ENCODE measurements at places on chromosomes 7 and 10. TPM values are rescaled to one million over a fixed set of nuclear protein-coding genes. Genes with fewer than 3 reads are reported as not detected.

DNA sequence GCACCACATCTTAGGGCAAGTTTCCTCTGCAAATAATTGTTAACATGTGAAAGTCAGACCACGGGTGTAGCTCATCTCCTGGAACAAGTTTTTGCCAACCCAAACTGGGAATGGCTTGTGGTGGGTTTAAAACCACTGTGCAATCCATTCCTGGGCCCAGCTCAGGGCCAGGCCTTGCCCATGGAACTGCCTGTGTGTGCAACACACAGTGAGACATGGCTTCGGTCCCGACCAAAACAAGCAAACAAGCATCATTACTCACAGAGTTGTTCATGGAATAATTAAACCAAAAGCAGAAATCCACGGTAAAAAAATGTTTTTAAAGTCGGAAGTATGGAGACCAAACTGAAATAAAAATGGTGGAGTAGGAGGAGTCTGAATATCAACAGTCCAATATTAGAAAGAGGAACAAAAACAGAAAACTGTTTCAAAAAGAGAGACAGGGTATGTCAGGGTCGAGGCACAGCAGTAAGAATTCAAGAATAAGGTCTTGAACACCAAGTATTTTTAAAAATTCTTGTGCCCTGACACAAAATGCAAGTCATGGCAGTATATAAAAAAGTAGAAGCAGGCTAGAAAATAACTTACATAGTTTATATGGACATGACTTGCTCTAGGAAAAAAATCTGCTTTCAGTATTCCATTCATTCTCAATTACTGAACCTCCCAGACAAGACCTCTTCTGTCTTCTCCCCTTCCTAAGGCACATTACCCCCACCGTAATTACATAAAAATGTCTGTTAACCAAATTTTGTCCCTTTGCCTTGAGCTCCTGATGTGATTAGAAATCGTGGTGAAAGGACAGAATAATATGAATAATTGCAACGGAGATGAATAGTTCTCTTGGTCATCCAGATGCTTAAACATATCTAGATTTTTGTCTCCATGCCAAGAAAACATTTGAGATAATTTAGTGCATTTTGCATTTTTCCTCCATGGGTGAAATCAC is 88.4 kb downstream of the FAS start:
- DNase-seq, result no peak

DNA sequence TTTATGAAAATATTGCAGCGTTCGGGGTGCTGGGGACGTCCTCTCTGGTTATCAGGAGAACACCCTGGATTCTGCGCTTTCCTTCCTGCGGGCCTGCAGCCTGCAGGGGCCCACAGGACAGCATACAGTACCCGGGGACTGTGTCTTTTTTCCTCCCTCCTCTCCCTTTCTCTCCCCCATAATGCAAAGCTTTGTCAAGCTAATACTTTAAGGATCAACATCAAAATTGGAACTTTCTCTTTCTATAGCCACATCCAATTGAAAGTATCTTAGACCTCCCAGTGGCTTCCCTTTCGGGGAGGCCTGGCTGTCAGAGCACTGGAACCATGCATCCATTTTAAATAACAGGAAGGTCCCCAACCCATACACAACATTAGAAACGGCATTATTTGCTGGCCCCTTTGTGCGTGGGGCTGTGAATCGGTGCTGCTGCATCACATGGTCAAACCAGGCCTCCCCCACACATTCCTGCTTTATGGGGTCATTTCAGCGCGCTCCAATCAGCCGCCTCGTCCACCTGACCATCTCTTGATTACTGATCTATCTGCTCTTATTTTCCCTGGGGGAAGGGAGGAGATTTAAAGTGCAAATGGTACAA is 505.1 kb downstream of the DNAJB6 start:
- DNase-seq, result no peak

DNA sequence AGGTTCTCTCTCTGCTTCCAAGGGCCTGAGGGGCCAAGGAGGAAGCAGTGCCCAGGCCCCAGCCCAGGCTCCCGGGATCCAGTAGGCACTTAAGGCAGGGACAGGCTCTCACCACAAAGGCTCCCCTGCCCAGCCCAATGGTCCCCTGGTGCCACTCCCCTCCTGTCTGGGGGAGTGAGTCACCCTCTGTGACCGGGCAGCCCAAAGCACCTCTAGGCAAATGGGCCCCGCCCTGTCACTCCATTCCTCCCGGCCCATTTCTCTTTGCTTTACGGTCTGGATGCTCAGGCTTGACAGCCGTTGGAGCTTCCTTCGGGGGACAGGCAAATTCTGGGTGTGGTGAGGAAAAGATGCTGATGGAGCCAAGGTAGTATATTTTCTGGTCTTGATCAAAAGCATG is at the start of gene CALHM3:
TSS of gene CALHM3 (minus strand) at position 106 of the 400 bp plus-strand sequence. CDS start 208 bp downstream, outside the sequence.
- no peak for DNase-seq

- DNase-seq, result no peak
Measured at GRCh38 chr10:128993911-128994538, 473.0 kb upstream of the MGMT start.

DNA sequence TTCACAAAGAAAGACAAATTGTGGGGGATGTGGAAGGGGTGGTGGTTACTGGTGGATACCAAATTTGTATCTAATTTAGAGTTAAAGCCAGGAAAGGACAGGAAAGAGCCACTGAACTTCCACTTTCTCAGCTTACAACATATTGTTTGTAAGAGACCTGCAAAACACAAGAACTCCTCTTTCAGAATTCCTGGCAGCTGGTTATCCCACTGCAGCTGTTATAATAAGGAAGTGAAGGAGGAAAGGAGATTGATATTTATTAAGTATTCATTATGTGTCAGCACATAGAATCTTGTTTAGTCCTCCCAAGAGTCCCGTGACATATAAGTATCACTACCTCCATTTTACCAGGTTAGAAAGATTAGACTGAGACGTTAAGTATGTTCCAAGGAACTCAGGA is 481.7 kb downstream of the PHTF2 start:
- no peak for DNase-seq

GRCh38 chr7:108824840-108825580 is 255.3 kb downstream of the DNAJB9 start:
- no peak for DNase-seq

DNA sequence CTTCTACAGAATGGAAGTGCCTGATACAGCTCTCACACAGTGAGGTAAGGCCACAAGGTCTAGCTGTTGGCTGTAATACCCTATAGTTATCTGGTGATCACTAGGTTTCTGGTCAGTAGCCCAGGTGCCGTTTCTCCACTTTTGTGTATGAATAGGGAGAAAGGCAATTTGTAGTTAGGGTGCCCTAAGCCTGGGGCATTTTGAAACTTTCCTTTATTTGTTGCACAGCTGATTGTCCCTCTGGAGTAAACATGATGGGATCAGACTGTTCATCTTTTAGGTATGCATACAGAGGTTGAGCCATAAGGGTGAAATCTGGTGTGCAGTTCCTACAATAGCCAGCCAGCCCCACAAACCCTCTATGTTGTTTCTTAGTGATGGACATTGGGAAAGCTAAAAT is 112.4 kb downstream of the ANKRD26 start:
- no peak for DNase-seq

DNA sequence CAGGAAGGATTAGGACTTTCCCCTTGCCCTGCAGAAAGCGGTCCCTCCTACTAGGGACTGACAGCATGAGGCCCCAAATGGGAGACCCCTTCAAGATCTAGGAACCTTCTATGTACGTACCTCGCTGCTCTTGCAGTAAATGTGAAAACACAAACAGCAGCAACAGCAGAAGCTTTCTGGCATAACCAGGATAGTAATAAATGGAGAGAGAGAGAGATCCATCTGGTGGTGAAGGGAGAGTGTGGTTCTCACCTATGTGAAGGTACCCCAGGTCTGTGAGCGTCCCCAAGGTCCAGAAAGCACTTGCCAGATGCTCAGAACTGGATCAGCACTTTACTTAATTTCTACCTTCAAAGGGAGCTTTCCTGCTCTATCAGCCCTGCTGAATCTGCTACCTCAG is 592.7 kb downstream of the PARD3 start:
- DNase-seq, result no peak

Gene ING3
- 11.1 TPM for total RNA-seq

DNA sequence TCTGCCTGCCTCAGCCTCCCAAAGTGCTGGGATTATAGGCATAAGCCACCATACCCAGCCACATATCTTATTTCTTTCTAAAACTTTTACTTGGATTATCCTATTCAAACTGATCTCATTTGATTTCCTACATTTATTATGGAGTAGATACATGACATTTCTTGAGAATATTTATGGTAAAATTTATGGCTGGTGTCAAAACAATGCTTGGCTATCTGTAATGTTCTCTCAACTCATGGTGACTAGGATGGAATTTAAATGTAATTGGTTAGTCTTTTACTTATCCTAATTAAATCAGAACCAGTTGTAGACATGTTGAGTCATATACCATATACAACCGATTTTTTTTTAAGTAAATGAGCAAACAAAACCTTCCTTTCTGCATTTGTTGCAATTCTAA is 4.1 kb downstream of the NUP42 start:
- no peak for DNase-seq

Gene FAM25G
- total RNA-seq, result not detected

DNA sequence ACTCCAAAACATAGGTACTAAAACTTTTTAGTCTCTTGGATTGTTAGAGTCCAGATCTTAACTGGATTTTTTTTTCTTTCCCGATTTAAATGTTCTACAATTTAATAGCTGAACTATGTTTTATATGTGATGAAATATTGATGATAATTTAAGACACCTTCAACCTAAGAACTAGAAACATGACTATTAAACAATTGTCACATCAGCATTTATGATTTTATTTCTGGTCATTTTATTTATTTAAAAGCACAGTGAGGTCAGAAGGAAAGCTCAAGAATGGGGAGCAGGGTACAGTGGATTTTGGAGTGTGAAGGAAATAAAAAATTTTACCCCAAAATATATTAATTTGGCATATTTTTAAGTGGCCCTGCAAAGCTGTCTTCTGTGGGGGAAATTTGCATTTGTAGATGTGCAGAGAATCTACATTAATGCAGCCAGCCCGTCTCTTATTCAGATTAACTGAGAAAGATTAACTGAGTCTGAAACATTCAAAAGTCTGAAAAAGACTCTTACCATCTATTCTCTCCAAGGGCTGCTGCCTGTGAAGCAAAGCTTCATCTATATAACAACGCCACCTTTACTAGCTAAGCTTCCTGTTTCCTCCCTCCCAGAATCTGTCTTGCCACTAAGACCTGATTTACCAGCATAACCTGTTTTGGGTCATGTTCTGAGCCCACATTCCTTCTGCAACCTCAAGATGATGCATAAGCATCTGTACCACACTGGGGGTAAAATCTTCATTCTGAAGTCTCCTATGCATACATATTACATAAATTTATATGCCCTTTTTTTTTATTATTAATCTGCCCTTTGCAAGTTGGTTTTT is 86.4 kb downstream of the TMEM106B start:
- no peak for DNase-seq

DNA sequence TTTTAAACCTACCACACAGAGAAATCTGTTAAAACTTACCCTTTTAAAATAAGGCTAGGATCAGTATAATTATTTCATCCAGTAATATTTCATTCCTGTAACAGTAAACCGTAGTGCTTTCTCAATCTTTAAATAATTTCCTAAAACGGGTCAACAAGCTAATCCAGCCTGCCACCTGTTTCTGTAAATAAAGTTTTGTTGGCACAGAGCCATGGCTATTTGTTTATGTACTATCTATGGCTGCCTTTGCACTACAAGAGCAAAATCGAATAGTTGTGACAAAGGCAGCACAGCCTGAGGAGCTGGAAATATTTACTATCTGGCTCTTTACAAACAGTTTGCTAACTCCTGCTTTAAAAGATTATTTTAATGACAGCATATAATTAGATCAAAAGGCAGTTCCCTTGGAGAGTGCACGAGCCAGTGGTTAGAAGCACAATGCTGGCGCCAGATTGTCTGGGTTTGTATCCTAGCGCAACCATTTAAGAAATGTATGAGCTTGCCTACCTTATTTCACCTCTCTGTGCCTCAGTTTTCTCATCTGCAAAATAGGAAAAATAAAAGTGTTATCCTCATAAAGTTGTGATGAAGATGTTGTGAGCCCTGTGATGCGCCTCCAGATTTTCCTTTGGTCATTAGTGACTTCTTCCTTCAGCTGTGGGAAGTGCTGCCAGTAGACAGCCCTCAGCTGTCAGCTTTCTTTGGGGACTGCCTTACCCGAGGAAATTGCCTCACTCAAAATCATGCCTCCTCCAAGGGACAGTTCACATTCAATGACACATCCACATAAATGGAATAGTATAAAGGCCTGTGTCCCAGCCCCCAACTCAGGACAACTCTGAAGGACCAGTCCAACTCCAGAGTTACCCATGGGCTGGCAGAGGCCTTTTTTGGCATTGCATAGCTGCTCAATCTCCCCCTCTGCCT is 11.8 kb upstream of the MIOS start:
- DNase-seq, result no peak

DNA sequence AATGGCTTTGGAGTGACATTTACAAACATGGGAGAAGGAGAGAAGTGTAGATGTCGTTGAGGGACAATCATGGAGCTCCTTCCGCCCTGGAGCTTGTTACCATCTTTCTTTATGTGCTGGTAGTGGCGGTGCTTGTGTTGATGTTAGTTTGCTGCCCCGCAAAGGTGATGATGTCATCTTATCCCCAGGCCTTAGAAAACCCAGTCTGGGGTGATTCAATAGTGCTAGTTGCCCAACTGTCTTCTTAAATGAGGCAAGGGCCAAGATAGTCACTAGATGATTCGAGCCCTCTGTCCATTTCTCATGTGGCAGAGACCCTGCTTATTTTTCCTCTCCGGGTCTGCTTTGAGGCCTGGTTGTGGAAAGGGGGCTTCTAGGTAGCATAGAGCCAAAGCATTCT is 277.4 kb downstream of the CCSER2 start:
- DNase-seq, result no peak

DNA sequence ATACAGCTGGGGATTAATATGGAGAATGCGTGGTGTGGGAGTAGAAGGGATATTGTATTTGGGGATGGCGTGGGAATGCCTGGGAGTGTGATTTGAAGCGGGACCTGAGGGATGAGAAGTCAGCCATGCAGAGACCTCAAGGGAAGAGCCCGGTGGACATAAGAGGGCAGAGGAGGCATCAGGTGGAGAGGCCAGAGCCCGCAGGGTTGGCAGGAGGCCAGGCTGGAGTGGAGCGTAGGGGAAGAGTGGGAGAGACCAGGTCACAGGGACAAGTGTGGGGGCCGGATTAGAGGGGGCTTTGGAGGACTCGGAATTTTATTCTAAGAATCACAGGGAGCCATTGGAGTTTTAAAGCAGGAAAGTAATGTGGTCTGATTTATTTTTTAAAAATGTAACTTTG is 2.0 kb downstream of the NDUFB2 start:
- peak; percentile 58 for DNase-seq

DNA sequence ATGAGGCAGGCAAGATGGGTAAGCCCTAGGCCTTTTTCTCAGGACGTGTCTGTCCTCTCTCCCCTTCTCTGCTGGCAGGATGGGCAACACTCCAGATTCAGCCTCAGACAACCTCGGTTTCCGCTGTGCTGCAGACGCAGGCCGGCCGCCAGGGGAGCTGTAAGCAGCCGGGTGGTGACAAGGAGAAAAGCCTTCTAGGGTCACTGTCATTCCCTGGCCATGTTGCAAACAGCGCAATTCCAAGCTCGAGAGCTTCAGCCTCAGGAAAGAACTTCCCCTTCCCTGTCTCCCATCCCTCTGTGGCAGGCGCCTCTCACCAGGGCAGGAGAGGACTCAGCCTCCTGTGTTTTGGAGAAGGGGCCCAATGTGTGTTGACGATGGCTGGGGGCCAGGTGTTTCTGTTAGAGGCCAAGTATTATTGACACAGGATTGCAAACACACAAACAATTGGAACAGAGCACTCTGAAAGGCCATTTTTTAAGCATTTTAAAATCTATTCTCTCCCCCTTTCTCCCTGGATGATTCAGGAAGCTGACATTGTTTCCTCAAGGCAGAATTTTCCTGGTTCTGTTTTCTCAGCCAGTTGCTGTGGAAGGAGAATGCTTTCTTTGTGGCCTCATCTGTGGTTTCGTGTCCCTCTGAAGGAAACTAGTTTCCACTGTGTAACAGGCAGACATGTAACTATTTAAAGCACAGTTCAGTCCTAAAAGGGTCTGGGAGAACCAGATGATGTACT is 13.1 kb downstream of the PHKG1 start:
- DNase-seq, result peak; percentile 92

Data from Right ventricle myocardium superior (tissue), 1 donor.